ENCODE measurements at places on chromosomes 3 and 15. TPM values are rescaled to one million over a fixed set of nuclear protein-coding genes. Genes with fewer than 3 reads are reported as not detected.

The NBEAL2 gene
- 13.9 TPM for polyA plus RNA-seq

The PLSCR1 gene
- polyA plus RNA-seq = 13.0 TPM

The FSIP1 gene
- 0.47 TPM for polyA plus RNA-seq

The ABI3BP gene
- 265 TPM for polyA plus RNA-seq

The HRG gene
- polyA plus RNA-seq = not detected
